Muscle of arm (tissue), 14 donors: ENCODE measurements at places on chromosomes 6 and 20. TPM values are rescaled to one million over a fixed set of nuclear protein-coding genes. Genes with fewer than 3 reads are reported as not detected.

NRSN1 gene
- polyA plus RNA-seq = not detected

PPP1R14C gene
- polyA plus RNA-seq = 42.9 TPM

RBM24 gene
- polyA plus RNA-seq = 271 TPM

EYS gene
- 0.45 TPM for polyA plus RNA-seq

SULF2 gene
- polyA plus RNA-seq = 37.5 TPM

SNAP91 gene
- 3.5 TPM for polyA plus RNA-seq

MOG gene
- not detected for polyA plus RNA-seq

SLC4A11 gene
- 1.3 TPM for polyA plus RNA-seq

LPA gene
- 0.11 TPM for polyA plus RNA-seq

SIRPB2 gene
- 2.0 TPM for polyA plus RNA-seq

SLC24A3 gene
- polyA plus RNA-seq = 34.4 TPM

DNA sequence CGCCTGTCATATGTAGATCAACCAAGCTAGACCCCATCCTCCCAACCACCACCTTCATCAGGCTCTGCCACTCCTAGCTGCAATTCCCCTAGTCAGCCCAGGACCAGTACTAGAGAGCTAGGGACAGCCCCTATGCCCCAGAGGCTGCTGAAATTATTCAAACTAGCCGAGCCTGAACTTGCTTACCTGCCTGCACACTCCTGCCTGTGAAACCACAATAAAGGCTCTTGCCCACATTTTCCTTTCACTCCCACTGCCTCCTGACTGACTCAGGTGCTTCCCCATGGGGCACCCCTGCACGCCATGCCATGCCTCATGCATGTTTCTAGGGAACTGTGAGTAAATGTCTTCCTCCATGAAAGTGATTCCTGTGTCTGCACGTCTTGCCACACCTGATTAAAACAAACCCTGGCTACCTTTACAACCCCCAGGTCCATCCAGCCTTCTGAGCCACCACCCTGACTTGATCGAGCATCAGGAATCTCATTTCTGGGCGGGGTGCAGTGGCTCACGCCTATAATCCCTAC lies 66.5 kb upstream of the IER3 start:
- no peak for DNase-seq

DNA sequence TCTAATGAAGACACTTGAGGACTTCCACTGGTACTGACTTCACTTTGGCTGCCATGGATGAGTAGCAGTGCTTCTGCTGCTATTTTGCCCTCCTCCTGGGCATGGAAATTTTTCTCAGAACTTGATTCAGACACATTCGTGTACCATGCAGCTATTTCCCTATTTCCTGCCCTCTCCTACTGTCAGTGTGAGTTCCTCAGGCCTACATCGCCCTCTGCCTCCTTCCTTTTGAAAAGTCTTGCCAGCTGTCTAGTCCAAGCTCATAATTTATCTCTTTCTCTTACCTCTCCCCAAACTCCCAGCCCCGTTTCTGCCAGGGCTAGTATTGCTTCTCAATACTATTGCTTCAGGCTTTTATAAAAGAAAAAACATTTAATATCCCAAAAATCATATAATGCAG lies 470.2 kb downstream of the ADGRB3 start:
- DNase-seq = no peak

GRCh38 chr6:27332692-27333641 lies 20.9 kb upstream of the POM121L2 start:
- DNase-seq = peak; percentile 33

DNA sequence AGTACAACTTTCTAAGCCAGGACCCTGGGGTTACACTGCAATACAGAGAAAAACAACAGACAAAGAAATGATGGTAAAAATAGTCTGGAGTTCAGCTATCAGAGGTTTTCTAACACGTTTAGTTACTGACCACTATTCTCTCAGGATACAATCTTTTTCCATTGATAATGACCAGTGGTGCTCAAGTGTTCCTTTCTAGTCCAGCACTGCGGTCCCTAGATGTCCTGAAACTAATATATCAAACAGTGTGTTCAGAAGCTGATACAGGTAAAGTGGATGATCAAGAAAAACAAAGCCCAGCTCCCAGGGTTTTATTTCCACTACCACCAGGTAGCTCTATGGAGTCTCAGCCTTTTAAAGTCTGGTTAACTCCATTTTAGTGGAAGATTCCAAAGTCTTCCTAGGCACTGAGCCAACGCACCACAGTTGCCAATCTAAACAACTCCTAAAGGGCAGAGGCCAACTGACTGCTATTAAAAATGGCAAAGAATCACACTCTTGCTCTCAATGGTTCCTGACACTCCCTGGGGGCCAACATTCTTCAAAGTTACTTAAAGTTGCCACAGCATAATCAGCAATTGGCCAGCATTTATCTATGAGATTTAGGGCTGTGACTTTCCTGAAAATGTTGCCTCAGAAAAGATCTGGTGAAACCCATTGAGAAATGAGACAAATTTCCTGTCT lies 38.2 kb downstream of the DZANK1 start:
- DNase-seq = no peak

DNA sequence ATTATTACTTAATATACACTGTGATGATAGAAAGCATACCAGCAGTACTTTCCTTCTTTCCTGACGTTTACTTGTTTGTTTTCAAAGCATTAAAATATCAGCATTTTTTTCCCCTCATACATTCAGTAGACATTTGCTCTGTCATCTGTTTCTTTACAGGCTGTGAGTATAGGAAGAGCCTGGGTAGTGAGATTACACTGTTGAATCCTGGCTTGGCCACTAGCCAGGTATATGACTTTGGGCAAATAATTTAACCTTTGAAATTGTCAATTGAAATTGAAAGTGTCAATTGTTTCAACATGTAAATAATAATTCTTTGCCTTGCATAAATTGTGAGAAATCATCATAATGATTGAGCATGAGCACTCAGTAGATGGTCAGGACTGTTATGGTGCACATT lies 336.2 kb downstream of the CDKAL1 start:
- DNase-seq = no peak

GRCh38 chr6:56364431-56364826 lies 117.0 kb upstream of the COL21A1 start:
- no peak for DNase-seq

GRCh38 chr6:46903175-46903574 lies 18.6 kb downstream of the ADGRF5 start:
- no peak for DNase-seq

DNA sequence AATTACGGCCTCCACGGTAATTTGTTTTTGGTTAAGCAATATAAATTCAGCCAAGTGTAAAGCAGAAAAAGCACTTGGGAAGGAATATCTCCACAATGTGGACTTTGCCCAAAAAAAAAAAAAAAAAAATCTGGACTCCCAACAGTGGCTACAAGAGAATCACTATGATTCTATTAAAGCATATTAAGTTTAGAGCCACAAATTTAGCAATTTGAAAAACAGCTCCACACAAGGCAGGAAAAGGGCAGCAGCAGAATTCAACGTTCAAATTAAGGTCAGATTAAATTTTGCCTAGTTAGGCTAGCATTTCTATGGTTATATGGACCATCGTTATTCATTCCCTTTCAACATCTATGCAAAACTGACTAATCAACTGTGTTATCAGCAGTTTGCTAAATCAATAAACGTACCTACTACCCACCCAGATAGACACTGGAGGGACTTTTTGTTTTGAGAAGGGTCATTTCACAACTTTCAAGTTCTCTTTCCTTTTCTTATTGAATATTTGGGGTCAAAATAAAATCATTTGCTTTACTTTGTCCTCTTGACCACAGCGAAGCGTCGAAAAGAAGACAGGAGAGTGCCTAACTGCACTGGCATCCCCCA lies 1.0 kb downstream of the MCM9 start:
- no peak for DNase-seq

DNA sequence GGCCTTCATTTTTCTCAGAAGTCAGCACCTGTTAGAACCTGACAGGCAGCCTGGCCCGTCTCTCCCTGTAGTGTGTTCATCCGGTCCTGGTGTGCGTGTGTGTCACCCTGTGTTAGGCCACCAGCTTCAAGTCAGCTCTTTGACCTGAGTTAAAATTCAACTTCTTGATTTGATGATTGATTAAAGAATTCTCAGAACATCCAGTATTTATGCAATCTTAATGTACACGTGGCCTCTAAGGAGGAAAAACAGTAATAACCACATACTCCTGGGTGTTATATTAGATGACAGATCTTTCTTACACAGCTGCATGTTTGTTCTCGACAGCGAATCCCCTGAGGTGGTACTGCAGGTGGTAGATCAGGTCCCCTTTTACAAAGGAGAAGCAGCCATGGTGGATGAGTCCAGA lies 19.1 kb upstream of the TMEM217 start:
- no peak for DNase-seq

DNA sequence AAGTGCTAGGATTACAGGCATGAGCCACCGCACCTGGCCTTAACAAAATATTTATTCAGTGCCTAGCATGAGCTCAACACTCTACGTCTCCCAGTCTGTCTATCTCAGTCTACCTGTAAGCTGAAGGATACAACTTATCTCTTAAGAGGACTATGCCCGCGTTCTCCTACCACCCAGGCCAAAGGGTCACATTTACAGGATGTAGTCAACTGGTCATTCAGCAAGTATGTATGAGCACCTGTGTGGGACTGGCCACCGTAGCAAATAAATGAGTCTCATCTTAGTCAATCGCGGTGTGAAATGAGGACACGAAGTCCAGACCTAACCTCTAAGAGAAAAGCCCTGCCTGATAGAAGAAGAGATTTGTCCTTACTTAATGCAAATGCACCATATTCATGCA lies 49.9 kb downstream of the MUC22 start:
- DNase-seq = no peak

DNA sequence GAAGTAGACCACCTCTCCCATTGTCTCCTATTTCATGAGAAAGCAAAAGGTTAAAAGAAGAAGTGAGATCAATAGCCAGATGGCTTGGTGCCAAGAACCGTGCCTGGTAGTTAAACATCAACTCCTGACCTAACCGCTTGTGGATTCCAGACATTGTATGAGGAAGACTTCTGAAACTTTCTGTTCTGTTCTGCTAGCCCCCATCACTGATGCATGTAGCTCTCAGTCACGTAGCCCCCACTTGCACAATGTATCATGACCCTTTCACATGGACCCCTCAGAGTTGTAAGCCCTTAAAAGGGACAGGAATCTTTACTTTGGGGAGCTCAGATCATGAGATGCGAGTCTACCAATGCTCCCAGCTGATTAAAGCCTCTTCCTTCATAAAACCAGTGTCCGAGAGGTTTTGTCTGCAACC lies 301.2 kb downstream of the RNGTT start:
- DNase-seq = no peak

GRCh38 chr6:170291271-170292110 lies 613 bp upstream of the DLL1 start:
- DNase-seq = peak; percentile 51

DNA sequence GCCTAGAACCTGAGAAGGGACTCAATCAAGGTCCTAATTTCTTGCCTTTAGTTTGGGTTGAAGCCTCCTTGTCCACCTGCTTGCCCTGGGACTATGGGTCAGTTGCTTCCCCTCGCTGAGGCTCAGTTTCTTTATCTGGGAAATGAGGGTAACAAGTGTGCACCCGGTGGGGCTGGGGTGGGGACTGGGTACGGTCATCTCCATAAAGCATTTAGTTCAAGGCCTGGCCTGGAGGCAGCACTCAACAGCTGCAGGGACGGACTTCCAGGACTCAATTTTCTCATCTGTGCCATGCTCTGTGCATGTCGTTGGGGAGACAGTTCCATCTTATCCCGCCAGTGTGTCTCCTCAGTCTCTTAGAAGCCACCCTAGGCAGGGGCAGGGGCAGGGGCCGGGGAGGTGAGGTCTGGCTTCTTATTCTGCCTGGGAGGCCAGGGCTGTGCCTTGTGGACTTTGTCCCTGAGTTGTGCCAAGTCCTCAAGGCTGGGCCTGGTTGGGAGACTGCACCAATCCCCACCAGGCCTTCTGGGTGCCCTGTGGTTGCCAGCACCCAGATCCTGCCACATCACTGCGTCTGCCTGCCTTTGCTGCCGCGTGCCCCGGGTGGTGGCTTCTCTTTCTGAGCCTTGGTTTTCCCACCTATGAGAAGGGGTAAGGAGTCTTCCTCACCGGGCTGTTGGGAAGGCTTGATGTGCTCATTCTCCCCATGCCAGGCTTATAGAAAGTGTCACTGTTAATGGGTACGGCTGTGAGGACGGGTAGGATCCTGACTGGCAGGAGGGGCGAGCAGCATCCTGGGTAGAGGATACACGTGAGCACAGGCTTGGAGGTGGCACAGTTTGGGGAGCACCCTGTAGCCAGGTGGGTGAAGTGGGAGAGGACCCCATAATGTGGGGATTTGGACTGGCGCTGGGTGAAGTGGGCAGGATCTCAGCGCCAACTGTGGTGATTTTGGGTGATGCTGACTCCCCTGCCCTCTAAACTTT lies 8.6 kb downstream of the SRC start:
- DNase-seq = no peak

DNA sequence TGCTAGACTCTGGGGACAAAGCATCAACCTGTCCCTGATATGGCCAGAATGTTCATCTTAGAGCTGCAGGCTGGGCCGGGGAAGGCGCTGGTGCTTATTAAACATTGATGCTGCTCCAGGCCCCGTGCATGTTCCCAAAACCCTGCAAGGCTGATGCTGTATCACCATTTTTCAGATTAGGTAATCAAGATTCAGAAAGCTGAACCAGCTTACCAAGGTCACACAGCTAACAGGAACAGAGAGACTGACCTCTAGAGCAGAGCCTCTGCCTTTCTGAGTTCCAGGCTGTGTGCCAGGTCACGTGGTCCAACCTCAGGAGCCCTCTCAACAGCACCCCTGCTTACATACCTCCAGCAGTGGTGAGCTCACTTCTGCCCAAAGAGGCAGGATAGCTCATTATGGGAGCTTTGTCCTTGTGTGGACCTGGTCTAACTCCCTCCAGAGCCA lies 16.1 kb upstream of the VSTM2L start:
- DNase-seq = no peak
